ENCODE measurements at places on chromosomes 2 and 18. TPM values are rescaled to one million over a fixed set of nuclear protein-coding genes. Genes with fewer than 3 reads are reported as not detected.

The FSIP2 gene
- total RNA-seq = 0.85 TPM

The CSRNP3 gene
- 4.8 TPM for total RNA-seq

The TDRD15 gene
- not detected for total RNA-seq

The CLK1 gene
- 43.5 TPM for total RNA-seq

The RASGRP3 gene
- total RNA-seq = 0.19 TPM

The UGT1A5 gene
- total RNA-seq = 3.2 TPM

The PDE1A gene
- total RNA-seq = under 0.01 TPM

The NDC80 gene
- total RNA-seq = 13.9 TPM

The IGFBP2 gene
- 678 TPM for total RNA-seq

The VIT gene
- total RNA-seq = not detected

The SEC11C gene
- 42.3 TPM for total RNA-seq

The NOSTRIN gene
- total RNA-seq = 0.42 TPM

The CDH7 gene
- total RNA-seq = not detected

The SERPINB10 gene
- 0.28 TPM for total RNA-seq

The CLEC4F gene
- total RNA-seq = not detected

The AOX1 gene
- total RNA-seq = 3.7 TPM

The RAB12 gene
- total RNA-seq = 44.9 TPM

The TAF4B gene
- total RNA-seq = 3.8 TPM

The MAIP1 gene
- total RNA-seq = 24.3 TPM

The ZNF396 gene
- 0.19 TPM for total RNA-seq

The SLC14A1 gene
- total RNA-seq = not detected

The PRSS56 gene
- total RNA-seq = not detected

The IL1RL1 gene
- total RNA-seq = 0.56 TPM

The MALL gene
- total RNA-seq = 126 TPM

The KIF3C gene
- 15.1 TPM for total RNA-seq
